ENCODE measurements at places on chromosomes 16 and 17. TPM values are rescaled to one million over a fixed set of nuclear protein-coding genes. Genes with fewer than 3 reads are reported as not detected.

DNA sequence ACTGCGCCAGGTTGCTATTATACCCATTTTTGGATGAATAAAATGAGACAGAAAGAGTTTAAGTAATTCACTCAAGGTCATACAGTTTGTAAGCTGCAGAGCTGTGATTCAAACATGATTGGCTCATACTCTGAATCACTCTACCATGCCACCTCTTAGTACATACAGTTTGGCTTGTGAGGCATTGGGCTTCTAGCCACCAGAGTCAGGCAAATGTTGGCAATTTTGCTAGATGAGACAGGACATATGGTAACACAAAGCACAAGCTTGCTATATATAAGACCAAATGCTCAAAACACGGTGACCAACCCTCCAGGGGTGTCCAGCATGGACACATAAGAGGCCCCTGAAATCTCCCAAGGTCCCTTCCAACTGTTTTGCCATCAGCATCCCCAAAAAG is 236.0 kb upstream of the IRX5 start:
- no peak for DNase-seq

- DNase-seq = no peak
These were observed 241.6 kb upstream of the SALL1 start for GRCh38 chr16:51392521-51393187.

GRCh38 chr17:6374761-6375312 is 60.1 kb downstream of the AIPL1 start:
- no peak for DNase-seq

- DNase-seq = no peak
These were observed 15.8 kb upstream of the GHDC start for GRCh38 chr17:42210046-42210445.

- DNase-seq = no peak
These were observed 8.5 kb downstream of the ITGAE start for GRCh38 chr17:3792481-3792880.

- DNase-seq = no peak
These were observed 4.8 kb downstream of the SOX8 start for GRCh38 chr16:986411-986810.

DNA sequence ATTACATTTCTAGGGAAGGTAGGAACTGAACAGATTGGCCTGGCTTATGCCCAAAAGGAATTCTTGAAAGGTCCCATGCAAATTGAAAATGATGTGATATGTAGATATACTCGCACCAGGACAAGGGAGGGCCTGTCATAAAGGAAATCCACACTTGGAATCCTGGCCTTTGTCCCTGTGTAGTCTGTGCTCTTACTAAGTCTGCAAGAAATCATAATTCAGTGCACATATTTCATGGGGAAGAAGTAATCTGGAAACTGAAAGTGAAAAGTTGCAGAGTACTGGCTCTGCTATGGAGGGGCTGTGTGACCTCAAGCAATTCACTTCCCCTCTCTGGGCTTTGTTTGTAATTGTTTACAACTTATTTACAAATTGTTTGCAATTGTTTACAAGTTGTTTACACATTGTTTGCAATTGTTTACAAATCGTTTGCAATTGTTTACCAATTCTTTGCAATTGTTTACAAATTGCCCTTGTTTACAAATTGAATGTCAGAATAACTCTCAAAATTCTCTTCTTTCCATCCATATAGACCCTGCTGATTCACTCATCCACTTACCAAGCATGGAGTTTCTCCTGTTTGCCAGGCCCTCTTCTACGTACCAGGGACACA is 12.9 kb downstream of the SCNN1G start:
- no peak for DNase-seq

DNA sequence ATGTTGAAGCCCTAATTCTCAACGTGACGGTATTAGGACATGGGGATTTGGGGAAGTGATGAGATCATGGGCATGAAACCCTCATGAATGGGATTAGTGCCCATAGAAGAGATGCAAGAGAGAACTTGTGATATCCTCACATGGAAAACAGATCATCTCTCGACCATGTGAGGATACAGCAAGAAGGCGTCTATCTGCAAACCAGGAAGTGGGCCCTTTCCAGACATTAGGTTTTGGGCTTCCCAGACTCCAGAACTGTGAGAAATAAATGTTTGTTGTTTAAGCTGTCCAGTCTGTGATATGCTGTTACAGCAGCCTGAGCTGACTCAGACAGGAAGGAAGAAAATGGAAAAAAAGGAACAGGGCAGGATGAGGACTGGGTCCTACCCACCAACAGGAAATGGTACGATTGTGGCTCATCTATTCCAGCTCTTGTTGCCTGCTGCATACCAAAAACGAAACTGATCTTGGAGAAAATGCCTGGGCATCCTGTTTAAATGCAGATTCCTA is 21.9 kb upstream of the SSTR2 start:
- no peak for DNase-seq

DNA sequence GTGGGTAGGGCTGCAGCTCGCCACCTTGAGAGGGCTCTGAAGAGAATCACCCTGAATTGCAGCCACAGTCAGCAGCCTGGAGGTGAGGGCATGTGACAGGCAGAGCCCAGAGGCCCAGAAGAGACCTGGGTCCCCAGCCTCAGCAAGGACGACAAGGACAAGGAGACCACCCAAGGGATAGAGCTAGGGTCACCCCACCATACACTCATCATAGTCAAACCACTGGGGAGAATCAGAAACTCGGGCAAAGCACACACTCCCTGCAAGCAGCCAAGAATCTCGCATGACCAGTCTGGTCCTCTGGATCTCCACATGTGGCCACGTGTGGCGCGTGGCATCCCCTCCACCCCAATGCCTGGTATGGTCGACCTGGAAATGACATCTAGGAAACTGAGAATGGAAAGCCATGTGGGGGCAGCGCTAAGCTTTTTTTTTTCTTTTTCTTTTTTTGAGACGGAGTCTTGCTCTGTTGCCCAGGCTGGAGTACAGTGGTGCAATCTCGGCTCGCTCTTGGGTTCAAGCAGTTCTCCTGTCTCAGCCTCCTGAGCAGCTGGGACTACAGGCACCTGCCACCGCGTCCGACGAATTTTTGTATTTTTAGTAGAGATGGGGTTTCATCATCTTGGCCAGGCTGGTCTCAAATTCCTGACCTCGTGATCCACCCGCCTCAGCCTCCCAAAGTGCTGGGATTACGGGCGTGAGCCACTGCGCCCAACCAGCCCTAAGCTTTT is 4.6 kb upstream of the SPHK1 start:
- no peak for DNase-seq

DNA sequence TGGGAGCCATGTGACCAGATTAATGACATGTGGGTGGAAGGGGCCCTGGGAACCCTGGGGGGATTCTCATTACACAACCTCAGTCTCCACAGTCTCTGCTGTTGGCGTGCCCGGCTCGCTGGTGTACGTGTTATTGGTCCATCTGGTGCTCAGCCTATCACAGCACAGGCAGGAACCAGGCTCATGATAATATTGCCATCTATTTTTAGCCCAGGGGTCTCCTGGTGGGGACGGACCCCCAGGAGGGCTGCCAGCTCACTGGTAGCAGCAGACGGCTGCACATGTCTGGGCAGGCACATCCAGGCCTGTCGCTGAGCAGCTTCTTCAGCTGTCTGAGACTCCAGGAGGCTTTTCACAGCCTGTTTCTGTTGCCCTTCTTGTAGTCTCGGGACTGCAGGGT is 123.8 kb downstream of the RAB11FIP4 start:
- DNase-seq = no peak

GRCh38 chr17:21090902-21091618 is 35.7 kb upstream of the DHRS7B start:
- DNase-seq = no peak

- DNase-seq = no peak
These were observed 48.6 kb upstream of the CBFA2T3 start for GRCh38 chr16:89025636-89026035.

DNA sequence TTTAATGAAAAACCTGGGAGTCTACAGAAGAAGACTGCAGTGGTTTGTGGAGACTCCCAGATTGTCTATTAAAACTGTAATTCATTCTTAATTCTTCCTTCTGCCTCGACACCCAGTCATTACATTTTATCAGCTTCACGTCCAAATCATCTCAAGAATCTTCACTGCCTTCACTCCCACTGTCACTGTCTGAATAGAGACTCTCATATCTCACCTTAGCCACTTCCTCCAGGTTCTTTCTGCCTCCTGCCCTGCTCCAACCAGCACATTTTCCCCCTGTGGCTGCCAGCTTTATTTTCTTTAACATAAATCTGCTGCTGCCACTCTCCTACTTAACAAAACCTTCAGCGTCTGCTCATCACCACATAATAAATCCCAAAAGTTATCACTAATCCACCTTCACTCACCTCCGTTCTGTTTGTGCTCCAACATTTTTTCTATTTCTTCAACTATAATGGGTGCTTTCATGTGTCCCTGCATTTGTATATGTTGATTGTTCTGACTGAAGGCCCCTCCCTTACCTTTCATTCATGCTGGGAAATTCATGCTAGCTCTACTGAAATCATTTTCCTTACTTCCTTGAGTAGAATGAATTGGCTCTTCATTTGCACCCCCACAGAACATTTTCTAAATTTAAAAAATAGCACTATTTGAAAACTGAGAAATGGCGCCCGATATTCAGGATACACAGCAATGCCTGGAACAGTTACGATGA is 38.9 kb downstream of the KCNJ2 start:
- DNase-seq = no peak

DNA sequence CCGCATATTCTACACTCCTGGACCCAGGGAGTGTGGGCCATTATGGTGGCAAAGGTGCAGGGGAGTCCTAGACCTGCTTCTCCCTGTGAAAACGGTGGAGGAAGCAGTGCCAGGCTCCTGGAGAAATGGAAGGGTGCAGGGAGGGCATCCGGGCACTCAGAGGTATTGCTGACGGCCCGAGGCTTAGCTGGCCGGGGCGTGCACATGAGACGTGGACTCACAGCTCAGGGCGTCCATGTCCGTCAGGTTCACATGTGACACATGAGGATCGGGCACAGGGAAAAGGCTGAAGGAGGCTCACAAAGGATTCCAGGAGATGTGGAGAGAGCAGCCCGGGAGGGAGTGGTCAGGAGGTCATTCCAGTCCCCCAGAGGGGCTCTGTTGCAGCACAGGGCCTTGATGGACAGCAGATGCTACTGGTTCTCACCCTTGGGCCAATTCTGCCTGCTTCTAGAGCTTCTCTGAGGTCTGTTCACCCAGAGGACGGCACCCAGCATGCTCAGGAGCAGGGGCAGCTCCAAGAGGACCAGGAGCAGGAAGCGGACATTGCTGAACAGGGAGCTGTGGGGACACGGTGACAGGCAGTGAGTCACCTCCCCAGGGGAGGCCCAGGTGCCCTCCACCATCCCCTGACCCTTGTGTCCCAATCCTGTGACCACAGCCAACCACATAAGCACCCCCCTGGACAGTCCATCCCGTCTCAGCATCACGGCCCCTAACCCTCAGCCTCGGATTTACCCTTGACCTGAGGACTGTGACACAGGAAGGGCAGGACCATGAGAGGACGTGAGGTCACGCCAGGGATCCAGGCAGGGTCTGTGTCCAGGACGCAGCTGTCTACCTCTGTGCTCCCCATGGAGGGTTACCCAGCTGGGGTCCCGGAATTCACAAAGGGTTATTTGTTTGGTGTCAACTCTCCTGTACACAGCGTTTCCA is 4.5 kb downstream of the CD300C start:
- no peak for DNase-seq

DNA sequence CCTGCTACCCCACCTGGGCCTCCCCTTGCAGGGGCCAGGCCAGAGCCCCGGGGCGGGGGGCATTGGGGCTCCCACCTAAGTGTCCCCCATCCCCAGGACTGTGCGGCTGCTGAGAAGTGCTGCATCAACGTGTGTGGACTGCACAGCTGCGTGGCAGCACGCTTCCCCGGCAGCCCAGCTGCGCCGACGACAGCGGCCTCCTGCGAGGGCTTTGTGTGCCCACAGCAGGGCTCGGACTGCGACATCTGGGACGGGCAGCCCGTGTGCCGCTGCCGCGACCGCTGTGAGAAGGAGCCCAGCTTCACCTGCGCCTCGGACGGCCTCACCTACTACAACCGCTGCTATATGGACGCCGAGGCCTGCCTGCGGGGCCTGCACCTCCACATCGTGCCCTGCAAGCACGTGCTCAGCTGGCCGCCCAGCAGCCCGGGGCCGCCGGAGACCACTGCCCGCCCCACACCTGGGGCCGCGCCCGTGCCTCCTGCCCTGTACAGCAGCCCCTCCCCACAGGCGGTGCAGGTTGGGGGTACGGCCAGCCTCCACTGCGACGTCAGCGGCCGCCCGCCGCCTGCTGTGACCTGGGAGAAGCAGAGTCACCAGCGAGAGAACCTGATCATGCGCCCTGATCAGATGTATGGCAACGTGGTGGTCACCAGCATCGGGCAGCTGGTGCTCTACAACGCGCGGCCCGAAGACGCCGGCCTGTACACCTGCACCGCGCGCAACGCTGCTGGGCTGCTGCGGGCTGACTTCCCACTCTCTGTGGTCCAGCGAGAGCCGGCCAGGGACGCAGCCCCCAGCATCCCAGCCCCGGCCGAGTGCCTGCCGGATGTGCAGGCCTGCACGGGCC is 1.9 kb downstream of the WFIKKN1 start:
- DNase-seq = no peak

DNA sequence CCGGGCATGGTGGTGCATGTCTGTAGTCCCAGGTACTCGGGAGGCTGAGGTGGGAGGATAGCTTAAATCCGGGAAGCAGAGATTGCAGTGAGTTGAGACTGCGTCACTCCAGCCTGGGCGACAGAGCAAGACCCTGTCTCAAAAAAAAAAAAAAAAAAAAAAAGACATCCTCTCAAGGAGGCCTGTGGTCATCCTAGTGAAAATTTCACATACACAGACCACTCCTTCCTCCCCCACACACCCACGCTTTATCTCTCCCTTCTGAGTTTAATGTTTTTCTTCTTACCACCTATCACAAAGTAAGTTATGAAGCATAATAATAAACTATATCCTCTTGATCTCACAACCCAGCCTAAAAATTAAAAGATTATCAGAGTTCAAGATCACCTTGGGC is 1.3 kb upstream of the NOL11 start:
- DNase-seq = no peak

GRCh38 chr17:12406623-12407215 is 259.0 kb upstream of the MYOCD start:
- DNase-seq = no peak

GRCh38 chr16:47063011-47063724 is 80.6 kb downstream of the NETO2 start:
- DNase-seq = peak; percentile 8

- DNase-seq = peak; percentile 42
These were observed 2.8 kb downstream of the GRB7 start for GRCh38 chr17:39740357-39741111.

DNA sequence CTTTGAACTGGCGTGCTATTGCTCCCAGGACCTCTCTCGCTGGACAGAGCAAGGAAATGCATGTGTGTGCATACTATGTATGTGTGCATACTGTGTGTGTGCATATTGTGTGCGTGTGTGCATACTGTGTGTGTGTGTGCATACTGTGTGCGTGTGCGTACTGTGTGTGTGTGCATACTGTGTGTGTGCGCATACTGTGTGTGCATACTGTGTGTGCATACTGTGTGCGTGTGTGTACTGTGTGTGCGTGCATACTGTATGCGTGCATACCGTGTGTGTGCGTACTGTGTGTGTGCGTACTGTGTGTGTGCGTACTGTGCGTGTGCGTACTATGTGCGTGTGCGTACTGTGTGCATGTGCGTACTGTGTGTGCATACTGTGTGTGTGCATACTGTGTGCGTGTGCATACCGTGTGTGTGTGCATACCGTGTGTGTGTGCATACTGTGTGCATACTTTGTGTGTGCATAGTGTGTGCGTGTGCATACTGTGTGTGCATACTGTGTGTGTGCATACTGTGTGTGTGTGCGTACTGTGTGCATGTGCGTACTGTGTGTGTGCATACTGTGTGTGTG is 89.4 kb downstream of the RPTOR start:
- no peak for DNase-seq

WNT9B gene
- not detected for total RNA-seq

GDPD1 gene
- total RNA-seq = 3.9 TPM

KRTAP16-1 gene
- total RNA-seq = not detected

CHP2 gene
- 171 TPM for total RNA-seq

SPNS2 gene
- 12.4 TPM for total RNA-seq

TVP23B gene
- 40.7 TPM for total RNA-seq

SOX8 gene
- total RNA-seq = 0.31 TPM
